ENCODE measurements at places on chromosomes 12 and 14.

DNA sequence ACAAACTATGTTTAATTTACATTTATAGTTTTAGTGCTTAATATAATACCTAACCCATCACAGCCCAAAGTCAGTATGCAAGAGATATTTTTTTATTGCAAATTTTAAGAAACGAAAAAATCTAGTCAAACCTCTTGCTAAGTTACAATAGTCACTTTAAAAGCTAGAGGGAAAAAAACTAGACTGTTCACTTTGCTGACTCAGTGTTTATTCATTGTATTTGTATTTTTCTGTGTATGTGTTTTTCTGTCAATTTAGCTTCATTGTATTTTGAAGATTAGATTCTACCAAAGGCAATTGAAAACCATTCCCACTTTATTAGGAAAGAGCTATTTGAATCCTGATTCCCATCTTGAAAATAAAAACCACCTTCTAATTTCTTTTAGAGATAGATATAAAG lies 891.5 kb downstream of the SLC16A7 start:
- DNase-seq, result no peak

DNA sequence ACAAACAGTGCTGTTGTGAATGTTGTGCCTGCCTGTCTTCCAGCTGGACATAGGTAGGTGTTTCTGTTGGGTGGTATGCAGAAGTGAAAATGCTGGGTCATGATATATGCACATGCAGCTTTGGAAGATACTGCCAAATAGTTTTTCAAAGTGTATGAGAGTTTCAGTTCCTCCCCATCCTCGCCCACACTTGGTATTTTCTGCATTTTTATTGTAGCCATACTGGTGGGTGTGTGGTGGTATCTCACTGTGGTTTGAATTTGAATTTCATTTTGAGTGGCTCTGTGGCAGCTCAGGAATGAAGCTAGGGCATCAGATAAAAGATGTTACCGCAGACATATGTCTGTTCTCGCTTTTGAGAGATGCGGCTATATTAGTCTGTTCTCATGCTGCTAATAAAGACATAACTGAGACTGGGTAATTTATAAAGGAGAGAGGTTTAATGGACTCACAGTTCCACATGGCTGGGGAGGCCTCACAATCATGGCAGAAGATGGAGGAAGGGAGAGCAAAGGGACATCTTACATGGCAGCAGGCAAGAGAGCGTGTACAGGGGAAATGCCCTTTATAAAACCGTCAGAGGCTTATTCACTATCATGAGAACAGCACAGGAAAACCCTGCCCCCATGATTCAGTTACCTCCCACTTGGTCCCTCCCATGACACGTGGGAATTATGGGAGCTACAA lies 183.1 kb downstream of the CAND1 start:
- DNase-seq, result no peak

- no peak for DNase-seq
Observed at GRCh38 chr12:99427104-99427503, 220.4 kb upstream of the GARIN6 start.

DNA sequence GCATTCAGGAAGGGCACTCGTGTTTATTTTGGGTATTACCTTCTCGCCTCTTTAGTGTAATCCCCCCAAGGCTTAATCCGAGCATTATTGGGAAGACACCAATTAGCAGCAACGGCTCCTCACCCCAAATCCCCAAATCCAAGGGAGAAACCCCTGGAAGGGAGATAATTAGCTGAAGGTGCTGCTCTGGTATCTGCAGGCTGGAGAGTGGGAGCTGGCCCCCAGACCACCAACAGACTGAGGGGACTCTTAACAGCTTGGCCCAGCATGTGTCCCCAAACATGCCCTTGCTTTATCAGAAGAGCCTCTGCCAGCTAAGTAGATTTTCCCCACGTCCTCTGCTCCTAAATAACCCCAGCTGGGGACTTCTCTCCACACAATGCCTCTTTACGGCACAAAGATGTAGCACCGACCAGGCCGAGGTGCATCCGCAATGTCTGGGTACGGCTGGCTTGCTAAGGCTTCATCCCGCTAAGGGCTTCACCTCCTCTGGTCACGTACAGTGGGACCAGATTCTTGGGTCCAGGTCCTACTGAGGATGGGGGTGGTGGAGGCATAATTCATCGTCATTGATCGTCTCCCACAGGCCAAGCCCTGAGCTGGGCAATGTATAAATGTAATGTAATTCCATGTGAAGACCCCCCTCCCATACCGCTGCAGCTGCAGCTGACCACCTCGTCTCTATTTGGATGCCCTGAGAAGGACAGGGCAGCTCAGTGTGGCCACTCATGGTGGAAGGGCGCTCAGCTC lies 123.7 kb upstream of the GSC start:
- DNase-seq, result no peak

DNA sequence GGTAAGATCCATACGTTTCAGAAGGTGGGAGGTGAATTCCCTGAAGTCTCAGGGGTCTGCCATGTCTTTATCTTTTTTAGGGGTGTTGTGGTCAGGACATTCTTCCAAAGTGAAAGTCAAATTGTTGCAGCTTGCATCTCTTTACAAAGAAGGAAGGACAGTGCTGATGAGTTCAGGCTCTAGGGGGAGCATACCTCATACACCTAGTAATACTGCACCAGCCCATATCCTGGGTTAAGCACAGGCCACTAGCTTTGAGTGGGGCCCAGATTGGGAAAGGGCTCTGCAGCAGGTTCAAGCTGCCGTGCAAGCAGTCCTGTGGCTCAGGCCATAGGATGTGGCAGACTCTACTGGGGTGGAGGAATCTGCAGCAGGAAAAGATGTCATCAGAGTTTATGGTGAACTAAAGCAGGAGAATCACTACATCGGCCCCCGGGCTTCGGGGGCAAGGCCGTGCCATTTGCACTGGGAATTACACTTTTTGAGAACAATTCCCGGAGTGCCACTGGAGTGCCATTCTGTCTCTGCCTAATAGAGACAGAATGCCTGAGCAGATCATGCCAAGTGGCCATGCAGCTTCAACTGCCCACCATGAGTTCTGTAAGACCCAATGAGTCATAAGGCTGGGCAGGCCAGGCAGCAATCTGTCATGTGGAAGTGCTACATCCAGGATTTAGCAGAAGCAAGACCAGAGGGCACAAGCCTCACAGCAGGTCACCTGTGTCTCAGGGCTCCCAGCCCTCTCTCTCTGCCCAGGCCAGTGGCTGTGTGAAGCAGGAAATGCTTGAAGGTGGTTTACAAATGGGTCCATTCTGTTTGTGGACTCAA lies 32.3 kb downstream of the DIO3 start:
- DNase-seq, result no peak
